ENCODE measurements at places on chromosomes 6 and 20.

DNA sequence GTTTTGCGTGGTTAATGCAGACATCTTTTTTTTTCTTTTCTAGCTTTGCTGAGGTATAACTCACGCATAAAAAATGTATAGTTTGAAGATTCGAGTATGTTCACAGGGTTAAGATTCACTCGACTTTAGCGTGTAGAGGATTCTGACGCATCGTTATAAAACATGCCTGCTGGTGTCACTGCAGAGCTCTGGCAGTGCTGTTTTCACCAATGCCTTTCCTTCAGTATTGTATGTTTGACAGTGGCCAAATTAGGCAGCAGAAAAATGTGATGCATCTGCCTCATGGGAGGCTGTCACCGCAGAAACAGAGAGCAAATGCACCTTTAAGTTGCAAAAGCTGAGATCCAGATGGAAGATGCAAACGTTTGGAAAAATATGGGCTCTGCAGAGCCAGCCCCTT lies 18.0 kb upstream of the SIRPB2 start:
- no peak for DNase-seq

GRCh38 chr6:75145211-75145610 lies 60.6 kb downstream of the COL12A1 start:
- no peak for DNase-seq

GRCh38 chr6:143545976-143546547 lies 34.5 kb upstream of the FUCA2 start:
- no peak for DNase-seq

- no peak for DNase-seq
Observed at GRCh38 chr6:94367316-94367715, 948.0 kb upstream of the EPHA7 start.

DNA sequence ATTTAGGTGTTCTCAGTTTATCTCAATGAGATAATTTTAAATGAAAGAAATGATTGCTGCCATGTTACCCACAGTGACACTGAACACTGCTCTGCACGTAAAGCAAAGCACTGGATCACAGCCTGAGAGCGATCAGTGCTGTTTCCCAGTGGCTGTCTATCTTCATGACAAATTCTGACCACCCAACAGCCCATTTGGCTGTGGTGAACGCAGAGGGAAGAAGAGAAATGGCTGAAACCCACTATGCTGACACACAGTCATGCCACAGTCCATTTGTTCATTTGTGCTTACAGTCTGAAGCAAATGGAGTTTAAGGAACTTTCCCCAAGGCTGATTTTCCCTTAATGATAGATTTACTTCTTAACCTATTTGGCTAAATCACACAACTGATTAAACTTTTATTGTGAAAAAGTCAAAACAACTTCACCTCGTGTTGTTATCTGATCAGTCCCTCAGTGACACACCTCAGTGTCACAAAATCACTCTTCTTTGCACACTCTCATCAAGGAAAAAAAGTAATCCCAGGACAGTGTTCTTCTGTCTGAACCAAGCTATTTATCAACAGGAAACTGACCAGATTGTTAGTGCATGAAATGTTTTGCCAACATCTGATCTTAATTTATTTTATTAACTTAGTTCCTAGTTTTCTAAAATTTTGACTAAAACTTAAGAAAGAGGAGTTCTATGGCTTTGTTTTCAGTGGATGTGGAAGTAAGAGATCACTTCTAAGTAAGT lies 225.1 kb downstream of the TBX18 start:
- no peak for DNase-seq

DNA sequence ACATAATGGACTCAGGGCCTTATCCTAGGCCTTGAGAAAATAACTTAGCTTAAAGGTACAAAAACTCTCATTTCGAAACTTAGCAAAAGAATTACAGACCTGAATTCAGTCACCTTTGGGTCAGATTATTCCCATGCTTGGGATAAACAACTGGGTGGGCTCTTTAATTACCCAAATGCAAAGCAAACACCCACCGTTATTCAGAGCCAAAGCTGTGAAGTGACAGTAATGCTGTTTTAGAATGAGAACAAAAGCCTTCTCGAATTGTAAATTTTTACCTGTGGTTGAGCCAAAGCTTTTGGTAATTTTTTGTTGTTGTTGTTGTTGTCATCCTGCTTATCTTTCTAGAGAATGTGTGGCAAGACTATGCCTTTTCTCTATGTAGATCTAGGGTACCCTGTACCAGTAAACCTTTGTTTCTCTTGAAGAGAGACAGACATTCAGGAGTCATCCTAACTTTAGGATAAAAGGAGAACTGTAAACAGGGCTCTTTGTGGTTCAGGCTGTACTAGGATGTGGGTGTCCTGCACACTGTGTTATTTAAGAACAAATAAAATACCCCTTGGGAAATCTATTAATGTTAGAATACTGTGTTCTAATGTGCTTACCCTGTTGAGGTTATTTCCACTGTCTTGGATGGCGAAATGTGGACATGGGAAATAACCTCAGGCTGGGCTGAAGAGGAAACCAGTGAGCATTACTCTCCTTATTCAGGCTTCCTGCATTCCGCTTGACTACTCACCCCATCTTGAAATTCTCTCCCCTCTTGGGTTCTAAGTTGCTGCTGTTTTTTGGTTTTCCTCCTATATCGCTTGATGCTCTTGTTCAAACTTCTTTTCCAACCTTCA lies 480.7 kb downstream of the CD83 start:
- DNase-seq: no peak

DNA sequence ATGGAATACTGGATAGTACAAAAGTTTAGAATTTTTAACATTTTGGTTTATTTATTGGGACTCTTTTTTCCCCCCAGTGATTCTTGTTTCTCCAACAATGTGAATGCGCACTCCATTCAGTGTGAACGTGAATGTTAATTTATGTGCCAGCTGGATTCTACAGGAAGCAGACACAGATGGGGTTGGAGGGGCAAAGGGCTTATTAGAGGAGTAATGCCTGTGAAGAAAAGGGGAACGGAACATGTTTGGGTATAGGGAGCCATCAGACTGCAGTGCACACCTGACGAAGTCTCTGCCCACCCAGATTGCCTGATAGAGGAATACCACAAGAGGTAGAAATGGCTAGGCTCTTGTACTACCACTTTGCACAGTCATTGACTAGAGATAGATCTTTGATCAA lies 48.2 kb downstream of the PTPRA start:
- DNase-seq: no peak

GRCh38 chr6:28603891-28604290 lies 78.2 kb downstream of the GPX5 start:
- no peak for DNase-seq

DNA sequence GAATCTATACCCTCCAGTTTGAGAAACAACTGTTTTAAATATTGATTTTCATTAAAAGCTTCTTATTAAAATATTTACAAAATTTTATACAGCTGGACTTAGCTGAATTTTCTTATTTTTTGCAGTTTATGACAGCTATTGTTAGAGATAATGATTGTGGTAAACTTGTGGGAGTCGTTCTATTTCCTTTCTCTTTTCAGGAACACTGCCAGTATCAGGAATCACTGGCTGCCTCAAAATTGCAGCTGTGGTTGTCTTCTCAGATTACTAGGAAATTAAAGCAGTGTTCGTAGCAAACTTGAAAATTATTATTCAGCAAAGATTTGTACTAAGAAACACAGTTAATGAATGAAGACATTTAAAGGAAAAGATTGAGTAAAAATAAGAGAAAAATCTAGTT lies 311.0 kb downstream of the CENPW start:
- no peak for DNase-seq

DNA sequence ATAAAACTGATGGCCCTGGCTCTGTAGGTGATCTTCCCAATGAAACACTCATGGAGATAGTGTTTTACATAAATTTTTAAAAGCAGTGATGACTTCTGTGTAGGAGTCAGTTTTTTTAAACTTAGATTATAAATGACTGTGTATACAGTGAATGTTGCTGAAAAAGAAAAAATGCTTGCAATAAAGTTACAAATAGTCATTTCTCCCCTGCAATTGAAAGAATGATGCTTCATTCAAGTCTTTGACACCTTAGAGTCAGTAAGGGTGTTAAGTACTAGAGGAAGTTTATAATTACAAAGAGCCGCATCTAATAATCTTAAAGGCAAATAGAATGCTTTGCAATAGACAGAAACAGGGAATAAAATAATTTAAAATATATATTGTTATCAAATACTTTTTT lies 27.6 kb downstream of the ZNF292 start:
- DNase-seq: no peak

GRCh38 chr6:149456311-149457021 lies 28.3 kb downstream of the ZC3H12D start:
- no peak for DNase-seq

DNA sequence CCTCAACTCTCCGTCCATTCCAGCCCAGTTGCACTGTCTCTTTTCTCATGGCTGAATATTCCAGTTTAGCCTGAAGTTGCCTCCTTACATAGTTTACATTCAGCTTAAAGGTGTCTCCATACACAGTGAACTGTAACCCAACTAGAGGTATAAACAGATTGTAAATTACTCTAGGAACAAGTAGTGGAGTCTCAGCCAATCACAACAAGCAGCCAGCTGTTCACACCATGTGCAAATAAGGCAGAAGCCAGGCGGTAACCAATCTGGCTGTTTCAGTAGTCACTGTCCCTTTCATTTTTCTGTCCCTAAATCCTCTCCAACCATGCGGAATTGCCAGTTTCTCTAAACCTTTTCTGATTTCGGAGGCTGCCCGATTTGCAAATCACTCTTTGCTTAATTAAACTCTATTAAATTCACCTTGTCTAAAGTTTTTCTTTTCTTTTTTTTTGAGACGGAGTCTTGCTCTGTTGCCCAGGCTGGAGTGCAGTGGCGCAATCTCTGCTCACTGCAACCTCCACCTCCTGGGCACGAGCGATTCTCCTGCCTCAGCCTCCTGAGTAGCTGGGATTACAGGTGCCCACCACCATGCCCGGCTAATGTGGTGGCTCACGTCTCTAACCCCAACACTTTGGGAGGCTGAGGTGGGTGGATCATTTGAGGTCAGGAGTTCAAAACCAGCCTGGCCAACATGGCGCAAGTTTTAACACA lies 37.6 kb upstream of the GFOD1 start:
- DNase-seq: no peak

DNA sequence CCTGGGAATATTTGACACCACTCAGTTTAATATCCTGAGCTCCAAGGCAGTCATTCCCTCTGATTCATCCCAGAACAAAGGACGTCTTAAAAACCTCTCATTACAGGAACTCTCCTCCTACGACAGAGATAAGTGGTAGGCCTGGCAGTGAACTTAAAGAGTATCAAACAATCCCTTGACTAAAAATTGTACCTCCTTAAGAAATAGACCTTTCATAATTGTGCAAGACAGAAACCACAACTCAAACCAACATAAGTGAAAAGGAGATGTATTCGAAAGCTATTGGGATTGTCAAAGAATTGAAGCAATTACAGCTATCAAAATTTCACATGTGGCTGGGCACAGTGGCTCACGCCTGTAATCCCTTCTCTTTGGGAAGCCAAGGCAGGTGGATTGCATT lies 19.1 kb upstream of the BNIP5 start:
- no peak for DNase-seq

- no peak for DNase-seq
Observed at GRCh38 chr20:20440886-20441658, 73.2 kb downstream of the INSM1 start.

DNA sequence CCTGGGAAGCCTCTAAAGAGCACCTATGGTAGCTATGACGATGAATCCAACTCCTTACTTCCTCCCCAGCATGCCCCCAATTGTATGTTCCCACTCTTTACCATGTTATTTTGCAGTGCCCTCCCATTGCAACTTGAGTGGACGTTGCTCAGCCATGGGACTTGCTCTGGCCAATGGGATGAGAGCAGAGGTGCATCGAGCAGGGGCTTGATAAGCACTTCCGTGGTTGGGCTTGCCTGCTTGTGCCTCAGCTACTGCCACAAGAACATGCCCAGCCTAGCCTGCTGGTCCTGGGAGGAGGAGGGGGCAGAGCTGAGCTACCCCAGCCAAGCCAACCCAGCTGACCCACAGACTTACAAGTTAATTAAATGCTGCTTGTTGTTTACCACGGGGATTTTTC lies 71.1 kb upstream of the CTNNBL1 start:
- no peak for DNase-seq

- DNase-seq: no peak
Observed at GRCh38 chr20:62418709-62419487, 8.4 kb downstream of the RBBP8NL start.

- DNase-seq: no peak
Observed at GRCh38 chr6:81565071-81565470, 187.4 kb downstream of the TENT5A start.

DNA sequence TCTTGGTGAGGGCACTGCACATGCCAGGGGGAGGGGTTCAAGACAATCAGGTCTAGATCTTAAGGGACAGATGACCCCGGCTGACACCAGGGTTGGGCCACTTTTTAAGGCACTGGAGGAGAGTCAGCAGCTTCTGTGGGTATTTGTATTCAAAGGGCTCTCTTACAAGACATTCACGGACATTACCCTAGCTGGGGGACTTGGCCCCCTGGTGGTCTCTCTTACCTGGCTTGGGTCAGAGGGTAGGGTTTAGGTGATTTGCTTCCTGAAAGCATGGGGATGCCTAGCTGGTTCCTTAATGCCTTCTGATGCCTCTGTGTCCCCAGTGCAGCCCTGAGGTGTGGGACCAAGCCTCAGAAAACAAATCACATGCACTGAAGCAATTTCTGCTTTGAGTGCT lies 354.7 kb downstream of the CDC5L start:
- DNase-seq: no peak

DNA sequence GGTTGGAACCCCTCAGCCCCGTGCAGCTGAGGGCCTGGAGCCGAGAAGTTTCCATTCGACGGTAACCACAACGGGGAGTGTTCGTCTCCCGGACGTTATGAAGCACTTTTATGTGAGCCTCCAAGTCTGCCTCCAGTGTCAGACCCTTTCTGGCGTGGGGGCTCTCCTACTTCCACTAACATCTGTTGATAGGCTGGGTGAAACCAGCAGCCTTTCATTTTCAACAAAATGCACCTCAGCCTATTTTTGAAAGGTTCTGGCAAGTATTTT lies 257.4 kb downstream of the THBS2 start:
- no peak for DNase-seq

DNA sequence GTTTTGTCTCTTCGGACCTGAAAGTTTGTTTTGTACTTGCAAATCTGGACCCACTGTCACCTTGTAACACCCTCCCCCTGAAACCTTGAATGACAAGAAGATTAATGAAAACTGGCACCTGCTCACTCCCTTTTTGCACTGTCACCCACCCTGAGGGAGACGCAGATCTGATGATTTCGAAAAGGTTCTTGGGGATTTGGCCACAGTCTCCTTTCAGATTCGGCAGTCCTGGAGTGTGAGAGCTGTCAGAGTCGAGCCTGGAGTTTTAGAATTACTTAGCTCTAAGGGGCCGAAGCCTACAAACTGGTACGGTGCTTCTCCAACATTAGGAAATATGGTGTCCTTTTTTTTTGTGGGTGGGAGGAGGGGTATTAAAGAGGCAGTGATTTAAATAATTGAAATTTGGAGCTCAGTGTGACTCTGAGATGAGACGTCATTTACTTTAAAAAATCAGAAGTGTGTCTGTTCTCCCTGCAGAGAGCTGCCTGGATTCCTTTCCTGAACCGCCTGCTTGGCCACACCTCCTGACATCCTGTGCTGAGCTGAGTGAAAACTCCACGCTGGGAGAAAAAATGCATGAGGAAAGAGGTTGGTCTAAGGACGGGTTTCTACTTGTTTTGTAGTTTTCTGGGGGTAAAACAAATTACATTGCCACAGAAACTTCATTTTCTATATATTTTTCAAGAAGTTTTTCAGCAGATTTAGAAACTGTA lies 447.0 kb upstream of the CDH4 start:
- DNase-seq: no peak

GRCh38 chr6:28000351-28001045 lies 43.5 kb downstream of the OR2B6 start:
- no peak for DNase-seq

Measured in CD4-positive, CD25-positive, alpha-beta regulatory T cell (primary cell).